ENCODE measurements at places on chromosomes 12 and 14. TPM values are rescaled to one million over a fixed set of nuclear protein-coding genes. Genes with fewer than 3 reads are reported as not detected.

- no peak for DNase-seq
Measured at GRCh38 chr14:77106666-77107065, 8.6 kb downstream of the CIPC start.

DNA sequence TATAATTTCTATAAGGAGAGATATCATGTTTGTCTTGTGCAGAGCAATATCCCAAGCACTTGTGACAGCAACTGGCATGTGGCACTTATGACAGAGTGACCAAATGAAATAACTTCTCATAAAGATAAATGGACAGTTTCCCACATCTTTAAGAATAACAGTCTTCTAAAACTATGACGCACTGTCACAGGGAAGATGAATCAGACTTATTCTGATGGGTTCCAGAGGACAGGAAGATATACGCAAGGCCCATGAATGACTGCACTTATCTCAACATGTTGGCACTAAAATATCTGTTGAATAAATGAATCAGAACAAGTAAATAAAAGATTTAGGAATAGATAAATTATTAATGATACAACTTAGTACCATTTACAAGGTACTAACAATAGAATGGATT lies 465.8 kb upstream of the SYT1 start:
- no peak for DNase-seq

- peak; percentile 75 for DNase-seq
Measured at GRCh38 chr12:57803319-57803893, 15.1 kb downstream of the AVIL start.

DNA sequence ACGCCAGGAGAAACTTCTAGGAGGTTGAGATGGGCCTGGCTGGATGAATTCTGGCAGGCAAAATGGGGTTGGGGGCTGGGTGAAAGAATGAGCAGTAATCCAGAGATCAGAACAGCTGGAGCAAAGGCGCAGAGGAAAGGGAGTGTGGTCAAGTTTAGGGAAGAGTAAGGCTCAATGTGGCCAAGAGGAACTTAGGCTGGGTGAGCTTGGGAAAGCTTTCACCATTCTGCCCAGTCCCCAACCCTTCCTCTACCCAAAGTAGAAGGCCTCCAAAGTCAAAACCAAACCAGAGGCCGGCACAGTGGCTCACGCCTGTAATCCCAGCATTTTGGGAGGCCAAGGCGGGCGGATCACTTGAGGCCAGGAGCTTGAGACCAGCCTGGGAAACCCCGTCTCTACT lies 10.2 kb upstream of the RABGGTA start:
- no peak for DNase-seq

GRCh38 chr14:75153295-75153694 lies 23.1 kb downstream of the TMED10 start:
- DNase-seq = no peak

- no peak for DNase-seq
Measured at GRCh38 chr12:57039016-57039798, 10.7 kb downstream of the MYO1A start.

GRCh38 chr12:24822121-24822899 lies 126.6 kb downstream of the BCAT1 start:
- no peak for DNase-seq

The SLC38A2 gene
- total RNA-seq = 381 TPM

The SRGAP1 gene
- 8.1 TPM for total RNA-seq

GRCh38 chr14:22820731-22821130 lies 5.5 kb upstream of the SLC7A7 start:
- DNase-seq = no peak

The LUM gene
- total RNA-seq = 0.28 TPM

- DNase-seq = no peak
Measured at GRCh38 chr14:68250927-68251768, 431.6 kb downstream of the RAD51B start.

GRCh38 chr14:30264161-30264560 lies 294.8 kb upstream of the G2E3 start:
- DNase-seq = no peak

The MDGA2 gene
- 4.9 TPM for total RNA-seq

DNA sequence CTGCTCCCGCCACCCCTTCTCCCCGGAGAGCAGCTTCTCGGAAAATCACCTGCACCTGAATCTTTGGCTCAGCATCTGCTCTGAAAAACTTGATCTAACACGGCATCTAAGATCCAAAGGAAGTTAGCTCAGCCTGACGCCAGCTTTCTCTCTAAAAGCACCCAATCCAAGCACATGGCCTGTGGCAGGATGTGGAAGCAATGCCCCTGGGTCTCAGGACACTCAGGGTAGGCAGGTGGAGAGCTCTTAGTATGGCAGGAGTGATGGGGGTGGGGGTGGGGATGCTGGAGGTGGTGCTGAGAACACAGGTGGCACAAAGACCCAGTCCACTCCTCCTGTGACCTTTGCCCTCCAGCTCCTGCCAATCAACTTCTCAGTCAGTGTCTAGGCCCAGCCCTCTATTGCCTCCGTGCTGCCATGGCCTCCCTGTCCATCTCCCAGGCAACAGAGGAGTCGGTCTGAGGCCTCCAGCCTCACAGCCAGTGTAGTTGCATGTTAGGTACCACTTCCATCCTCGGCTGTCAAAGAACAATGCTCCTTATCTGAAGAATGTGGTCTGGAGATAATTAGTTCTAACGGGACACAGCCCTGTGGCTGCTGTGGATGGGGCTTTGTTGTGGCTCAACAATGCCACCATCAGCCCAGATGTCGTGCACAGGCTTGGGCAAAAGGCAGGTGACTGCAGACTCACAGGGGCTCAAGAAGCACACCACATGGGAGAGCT lies 180.0 kb upstream of the C14orf180 start:
- DNase-seq = no peak

DNA sequence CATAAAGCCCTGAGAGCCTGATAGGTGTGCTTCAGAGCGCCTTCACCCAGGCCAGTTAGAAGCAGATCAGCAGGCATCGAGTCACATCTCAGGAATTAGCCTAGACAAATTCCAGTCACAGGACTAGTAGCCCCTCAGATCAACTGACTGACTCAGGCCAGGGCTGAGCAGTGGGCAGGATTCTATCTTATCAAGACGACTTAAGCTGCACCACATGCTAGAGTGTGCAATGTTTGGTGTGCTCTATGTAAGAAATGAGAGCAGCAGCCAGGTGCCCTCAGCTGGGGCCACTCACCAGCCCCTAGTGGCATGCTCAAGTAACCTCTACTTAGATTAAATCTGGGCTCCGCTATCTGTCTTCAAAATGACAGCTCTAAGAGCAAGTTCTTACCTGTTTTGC lies 19.7 kb upstream of the NGB start:
- DNase-seq = no peak

DNA sequence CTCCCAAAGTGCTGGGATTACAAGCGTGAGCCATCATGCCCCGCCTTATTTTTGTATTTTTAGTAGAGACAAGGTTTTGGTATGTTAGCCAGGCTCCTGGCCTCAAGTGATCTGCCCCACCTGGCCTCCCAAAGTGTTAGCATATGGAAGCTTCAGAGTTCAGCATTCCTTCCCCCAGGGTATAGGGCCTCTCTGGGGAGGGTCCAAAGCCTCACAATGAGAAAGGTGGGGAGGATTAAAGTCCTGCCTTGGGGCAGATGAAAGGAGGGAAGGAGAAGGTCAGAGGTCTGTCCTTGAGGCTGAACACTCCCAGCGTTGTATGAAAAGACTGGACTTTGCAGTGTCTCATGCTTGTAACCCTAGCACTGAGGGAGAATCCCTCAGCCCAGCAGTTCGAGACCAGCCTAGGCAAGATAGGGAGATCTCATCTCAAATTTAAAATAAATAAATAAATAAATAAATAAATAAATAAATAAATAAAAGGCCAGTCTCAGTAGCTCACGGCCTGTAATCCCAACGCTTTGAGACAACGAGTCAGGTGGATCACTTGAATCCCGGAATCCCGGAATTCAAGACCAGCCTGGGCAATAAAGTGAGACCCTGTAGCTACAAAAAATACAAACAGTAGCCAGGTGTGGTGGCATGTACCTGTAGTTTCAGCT lies 22.0 kb upstream of the RCOR1 start:
- no peak for DNase-seq

The PTCSC3 gene
- not detected for total RNA-seq

- DNase-seq = no peak
Measured at GRCh38 chr14:97948841-97949240, 1151.7 kb downstream of the VRK1 start.

The CKAP4 gene
- 67.8 TPM for total RNA-seq

All from WTC11 (cell line).